ENCODE measurements at places on chromosomes 7 and 10.

DNA sequence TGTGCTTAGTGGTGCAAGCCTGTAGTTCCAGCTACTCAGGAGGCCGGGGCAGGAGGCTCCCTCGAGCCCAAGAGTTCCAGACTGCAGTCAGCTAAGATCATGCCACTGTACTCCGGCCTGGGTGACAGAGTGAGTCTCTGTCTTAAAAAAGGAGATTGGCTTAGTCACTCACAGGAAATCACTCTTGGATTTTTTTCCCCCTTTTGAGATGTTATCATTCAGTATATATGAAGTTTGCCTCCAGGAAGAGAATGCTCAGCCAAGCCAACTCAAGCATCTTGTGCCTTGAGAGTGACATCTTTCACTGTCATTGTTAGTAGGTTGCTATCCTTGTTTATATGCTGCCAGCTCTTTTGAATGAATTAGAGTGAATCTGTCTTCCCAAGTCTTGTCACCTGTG lies 28.0 kb downstream of the NIPSNAP2 start:
- peaks cover 20% of the 10 kb centered on the region for H3K36me3 ChIP-seq
- H3K27me3 ChIP-seq: no peaks in the 10 kb centered on the region
- H3K4me3 ChIP-seq: no peak overlapping the region
- DNase-seq: no peak
- no peaks in the 10 kb centered on the region for H3K4me1 ChIP-seq

GRCh38 chr10:129909080-129909479 lies 55.0 kb downstream of the EBF3 start:
- DNase-seq: no peak
- no peaks in the 10 kb centered on the region for H3K4me1 ChIP-seq
- no peak overlapping the region for H3K27ac ChIP-seq
- H3K27me3 ChIP-seq: no peaks in the 10 kb centered on the region
- no peak overlapping the region for H3K4me3 ChIP-seq

GRCh38 chr7:15685358-15686294 lies 857 bp downstream of the MEOX2 start:
- no peak overlapping the region for H3K4me3 ChIP-seq
- no peaks in the 10 kb centered on the region for H3K4me1 ChIP-seq
- H3K36me3 ChIP-seq: no peaks in the 10 kb centered on the region
- H3K27ac ChIP-seq: no peak overlapping the region
- H3K27me3 ChIP-seq: no peaks in the 10 kb centered on the region

DNA sequence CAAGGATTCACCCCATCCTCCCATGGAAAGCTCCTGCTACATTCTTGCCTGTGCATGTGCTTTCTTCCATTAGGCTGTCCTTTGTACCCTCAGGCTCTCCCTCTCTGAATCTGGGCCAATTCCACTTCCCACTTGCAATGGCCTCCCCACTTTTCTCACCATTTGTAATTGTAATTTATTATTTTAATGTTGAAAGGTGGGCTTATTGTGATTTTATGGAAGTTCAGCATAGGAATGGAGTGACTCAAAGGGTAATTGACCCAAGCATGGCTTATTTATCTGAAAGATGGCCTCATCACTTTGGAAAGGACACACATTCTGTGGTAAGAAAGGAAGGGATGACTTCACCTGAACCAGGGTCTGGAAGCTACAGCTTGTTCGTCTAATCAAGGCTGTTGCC lies 46.9 kb upstream of the ORC5 start:
- H3K4me3 ChIP-seq: no peak overlapping the region
- no peaks in the 10 kb centered on the region for H3K36me3 ChIP-seq
- no peaks in the 10 kb centered on the region for H3K27me3 ChIP-seq
- no peak for DNase-seq
- no peaks in the 10 kb centered on the region for H3K4me1 ChIP-seq

- no peak overlapping the region for H3K4me3 ChIP-seq
- no peaks in the 10 kb centered on the region for H3K4me1 ChIP-seq
- H3K27me3 ChIP-seq: no peaks in the 10 kb centered on the region
- no peaks in the 10 kb centered on the region for H3K36me3 ChIP-seq
Observed at GRCh38 chr10:17734432-17735080, 17.4 kb upstream of the TMEM236 start.

- DNase-seq: no peak
- H3K27me3 ChIP-seq: no peaks in the 10 kb centered on the region
- H3K36me3 ChIP-seq: no peaks in the 10 kb centered on the region
- no peaks in the 10 kb centered on the region for H3K4me1 ChIP-seq
- no peak overlapping the region for H3K4me3 ChIP-seq
Observed at GRCh38 chr7:115289971-115290370, 368.1 kb downstream of the MDFIC start.

GRCh38 chr10:63206997-63207811 lies 74.1 kb downstream of the NRBF2 start:
- no peak overlapping the region for H3K27ac ChIP-seq
- no peaks in the 10 kb centered on the region for H3K27me3 ChIP-seq

- no peak for DNase-seq
- peaks cover 11% of the 10 kb centered on the region for H3K4me1 ChIP-seq
- no peaks in the 10 kb centered on the region for H3K36me3 ChIP-seq
- no peaks in the 10 kb centered on the region for H3K27me3 ChIP-seq
- H3K27ac ChIP-seq: no peak overlapping the region
Observed at GRCh38 chr10:97778452-97779302, 6.9 kb upstream of the SFRP5 start.

DNA sequence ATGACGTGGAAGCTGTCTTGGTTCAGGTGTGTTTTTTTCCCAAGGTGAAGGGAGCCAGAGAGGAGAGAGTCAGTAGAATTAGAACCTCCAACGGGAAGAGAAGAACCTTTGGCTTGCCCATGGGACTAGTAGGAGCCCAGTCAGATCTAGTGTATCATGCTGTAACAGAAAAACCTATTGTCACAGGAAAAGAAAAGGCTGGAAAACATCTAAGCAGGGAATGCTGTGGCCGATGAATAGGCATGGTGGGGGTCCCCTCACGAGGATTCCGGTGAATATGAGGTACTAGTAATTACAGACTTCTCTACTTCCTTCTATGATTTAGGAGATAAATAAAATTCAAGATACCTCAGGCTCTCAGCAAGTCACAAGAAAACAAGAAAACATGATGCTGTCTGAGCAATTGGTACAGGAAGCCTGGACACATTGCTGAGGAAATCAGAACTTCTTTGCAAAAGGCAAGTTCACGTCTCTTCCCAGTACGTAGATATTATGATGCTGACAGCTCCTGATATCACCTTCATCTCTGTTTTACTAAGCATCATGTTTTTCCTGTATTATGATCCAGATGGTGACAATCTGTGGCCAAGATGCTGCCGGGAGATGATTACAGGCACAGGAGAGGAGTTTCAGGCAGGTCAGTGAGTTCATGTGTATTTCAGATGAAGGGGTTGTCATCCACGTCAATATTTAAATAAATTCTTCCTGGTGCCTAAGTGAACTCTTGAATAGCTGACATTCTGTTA lies 54.3 kb upstream of the NPY start:
- peaks cover 11% of the 10 kb centered on the region for H3K4me1 ChIP-seq
- no peaks in the 10 kb centered on the region for H3K36me3 ChIP-seq
- H3K27ac ChIP-seq: no peak overlapping the region
- no peaks in the 10 kb centered on the region for H3K27me3 ChIP-seq
- DNase-seq: no peak
- no peak overlapping the region for H3K4me3 ChIP-seq

DNA sequence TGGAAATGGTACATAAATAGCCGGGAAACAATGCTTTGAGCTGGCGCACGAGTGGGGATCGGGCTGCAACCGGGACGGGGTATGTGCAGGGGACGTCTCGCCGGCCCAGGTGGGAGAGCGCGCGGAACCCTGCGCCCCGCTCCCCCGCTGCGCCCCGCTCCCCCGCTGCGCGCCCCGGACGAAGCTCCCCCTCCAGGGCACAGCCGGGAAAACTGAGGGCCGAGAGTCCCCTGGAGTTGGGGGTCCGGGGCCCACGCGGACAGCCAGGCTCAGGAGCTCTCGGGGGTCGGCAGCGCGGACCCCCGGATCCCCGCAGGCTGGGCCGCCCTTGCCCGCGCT lies 514 bp downstream of the RADIL start:
- peak overlapping the region; percentile 45 for H3K4me3 ChIP-seq
- peaks cover 12% of the 10 kb centered on the region for H3K4me1 ChIP-seq
- DNase-seq: no peak

- H3K27me3 ChIP-seq: no peaks in the 10 kb centered on the region
- H3K27ac ChIP-seq: no peak overlapping the region
- no peak overlapping the region for H3K4me3 ChIP-seq
- no peaks in the 10 kb centered on the region for H3K36me3 ChIP-seq
- H3K4me1 ChIP-seq: no peaks in the 10 kb centered on the region
Observed at GRCh38 chr7:102132209-102132752, 154.4 kb upstream of the SH2B2 start.

DNA sequence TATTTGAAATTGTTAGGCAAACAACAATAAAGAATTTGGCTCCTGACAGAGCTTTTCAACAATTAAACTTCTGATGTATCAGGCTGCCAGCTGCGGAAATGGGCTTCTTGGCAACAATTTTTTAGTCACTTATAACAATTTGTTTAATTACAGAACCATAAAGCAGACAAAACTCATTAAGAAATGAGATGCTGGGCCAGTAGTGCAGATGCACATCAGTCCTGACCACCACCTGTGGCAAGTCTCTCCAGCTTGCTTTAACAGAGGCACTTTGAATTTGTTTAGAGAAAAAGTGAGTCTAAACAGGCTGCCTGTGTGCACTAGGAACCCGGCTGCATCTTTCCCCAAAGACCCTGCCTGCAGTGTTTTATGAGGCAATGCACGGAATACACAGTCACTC lies 1124.4 kb downstream of the NXPH1 start:
- H3K27me3 ChIP-seq: no peaks in the 10 kb centered on the region
- no peak for DNase-seq
- H3K27ac ChIP-seq: no peak overlapping the region
- H3K4me3 ChIP-seq: no peak overlapping the region
- no peaks in the 10 kb centered on the region for H3K4me1 ChIP-seq

DNA sequence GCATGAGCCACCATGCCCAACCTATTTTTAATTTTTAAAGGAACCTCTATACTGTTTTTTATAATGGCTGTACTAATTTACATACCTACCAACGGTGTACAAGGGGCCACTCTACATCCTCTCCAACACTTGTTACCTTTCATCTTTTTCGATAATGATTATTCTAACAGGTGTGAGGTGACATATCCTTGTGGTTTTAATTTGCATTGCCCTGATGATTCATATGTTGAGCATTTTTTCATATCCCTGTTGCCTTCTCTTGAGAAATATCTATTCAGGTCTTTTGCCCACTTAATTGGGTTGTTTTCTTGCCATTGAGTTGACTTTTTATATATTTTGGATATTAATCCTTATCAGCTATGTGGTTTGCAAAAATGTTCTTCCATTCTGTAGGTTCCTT lies 167.0 kb downstream of the CTTNBP2 start:
- DNase-seq: no peak
- no peak overlapping the region for H3K4me3 ChIP-seq
- no peaks in the 10 kb centered on the region for H3K4me1 ChIP-seq

DNA sequence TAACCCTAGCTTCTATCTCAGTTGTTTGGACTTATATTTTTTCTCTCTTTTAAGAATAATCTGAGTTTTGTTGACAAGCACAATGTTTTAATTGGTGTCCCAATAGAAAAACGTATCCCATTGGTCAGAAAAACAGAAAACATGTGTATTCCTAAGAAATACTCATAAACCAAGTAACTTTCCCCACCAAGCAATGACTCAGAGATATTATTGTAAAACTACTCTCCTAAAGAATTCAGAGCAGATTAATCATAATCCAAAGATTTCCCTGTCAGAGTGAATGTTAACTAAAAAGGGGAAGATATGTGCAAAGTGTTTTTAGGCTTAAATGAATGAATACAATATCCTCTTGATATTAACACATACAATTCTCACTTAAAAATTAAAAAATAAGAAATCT lies 29.4 kb upstream of the MBL2 start:
- no peak for DNase-seq
- H3K4me1 ChIP-seq: no peaks in the 10 kb centered on the region
- no peaks in the 10 kb centered on the region for H3K27me3 ChIP-seq
- no peaks in the 10 kb centered on the region for H3K36me3 ChIP-seq
- no peak overlapping the region for H3K4me3 ChIP-seq

DNA sequence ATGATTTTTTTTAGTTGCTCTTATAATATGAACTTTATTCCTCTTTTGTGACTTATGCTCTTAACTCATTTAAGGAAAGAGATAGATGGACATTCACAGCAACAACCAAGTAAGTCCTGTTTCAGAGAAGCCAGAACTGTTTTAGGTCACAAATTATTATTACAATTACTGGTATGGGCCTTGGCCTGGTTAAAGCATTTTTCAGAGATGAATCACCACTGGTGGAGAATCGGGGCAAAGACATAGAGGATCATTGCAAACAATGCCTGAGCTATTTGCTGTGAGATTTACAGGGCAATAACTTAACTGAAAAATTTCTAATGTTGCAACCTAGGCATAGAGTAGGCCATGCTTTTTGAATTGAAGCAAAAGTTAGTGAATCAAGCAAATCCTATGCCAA lies 138.0 kb upstream of the YAE1 start:
- H3K27me3 ChIP-seq: no peaks in the 10 kb centered on the region
- DNase-seq: no peak
- H3K4me3 ChIP-seq: no peak overlapping the region
- H3K27ac ChIP-seq: no peak overlapping the region

DNA sequence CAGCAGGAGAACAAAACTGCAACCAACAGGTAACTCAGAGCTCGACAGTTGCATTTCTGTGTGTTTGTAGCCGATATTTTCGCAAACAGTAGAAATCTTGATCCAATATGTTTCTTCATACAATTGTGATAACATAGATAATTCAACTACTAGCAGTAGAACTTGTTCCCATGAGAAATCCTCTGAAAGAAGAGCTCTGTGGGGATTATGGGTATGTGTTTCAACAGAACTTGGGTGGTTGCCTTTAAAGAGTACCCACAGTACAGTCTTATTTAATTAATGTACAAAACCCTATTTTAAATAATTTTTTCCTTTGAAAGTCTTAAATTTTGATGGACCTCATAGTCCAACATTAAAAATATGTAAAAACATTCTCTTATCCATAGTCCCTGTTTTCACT lies 266.1 kb downstream of the PARD3 start:
- DNase-seq: no peak
- no peaks in the 10 kb centered on the region for H3K36me3 ChIP-seq
- H3K27me3 ChIP-seq: no peaks in the 10 kb centered on the region
- no peak overlapping the region for H3K27ac ChIP-seq

DNA sequence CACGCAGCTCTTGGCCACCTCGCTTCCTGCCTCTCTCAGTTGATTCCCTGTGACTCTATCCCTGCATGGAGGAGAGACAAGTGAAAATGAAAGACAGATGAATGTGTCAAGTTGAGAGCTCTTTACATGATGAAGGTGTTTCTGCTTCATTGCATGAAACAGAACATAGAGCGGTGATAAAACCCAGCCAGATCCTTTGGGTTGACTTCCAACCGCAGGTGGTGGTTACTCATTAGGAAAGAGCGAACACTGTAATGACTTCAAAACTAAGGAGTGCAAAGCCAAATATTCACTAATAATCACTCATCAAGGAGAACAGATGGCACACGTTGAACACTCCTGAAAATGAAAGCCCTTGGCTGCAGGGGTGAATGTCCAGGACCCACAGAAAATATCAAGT lies 31.8 kb upstream of the WDR11 start:
- H3K36me3 ChIP-seq: no peaks in the 10 kb centered on the region
- no peak overlapping the region for H3K27ac ChIP-seq
- no peaks in the 10 kb centered on the region for H3K4me1 ChIP-seq

- no peak overlapping the region for H3K4me3 ChIP-seq
- no peak for DNase-seq
- H3K27ac ChIP-seq: no peak overlapping the region
- H3K4me1 ChIP-seq: no peaks in the 10 kb centered on the region
Observed at GRCh38 chr10:70007116-70007820, 45.4 kb upstream of the MACROH2A2 start.

GRCh38 chr10:79184145-79184625 lies 115.4 kb downstream of the ZMIZ1 start:
- H3K36me3 ChIP-seq: no peaks in the 10 kb centered on the region
- H3K27ac ChIP-seq: no peak overlapping the region
- DNase-seq: no peak
- no peaks in the 10 kb centered on the region for H3K27me3 ChIP-seq

Data from effector memory CD4-positive, alpha-beta T cell (primary cell).